Caco-2 (cell line): ENCODE measurements at places on chromosomes 6 and 20.

DNA sequence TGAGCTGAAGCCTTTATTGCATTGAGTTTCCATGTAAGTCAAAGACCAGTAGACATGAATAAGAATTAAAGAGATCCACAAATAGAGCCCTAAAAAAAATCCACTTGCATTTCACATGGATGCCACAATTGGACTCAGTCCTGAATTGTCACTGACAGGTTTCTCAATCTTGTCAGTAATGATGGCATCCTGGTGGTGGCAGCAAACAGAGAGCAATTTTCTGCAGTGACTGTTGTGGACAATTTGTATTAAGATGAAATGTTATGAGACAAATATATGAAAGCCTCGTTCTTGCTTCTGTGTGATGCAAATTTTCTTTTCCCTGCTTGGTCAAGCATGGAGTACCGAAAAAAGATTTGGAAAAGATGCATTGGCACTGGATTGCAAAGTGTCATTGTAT is 278.9 kb downstream of the SAMD5 start:
- DNase-seq = no peak

GRCh38 chr20:41135187-41135887 is 2.0 kb upstream of the PLCG1 start:
- peak; percentile 85 for DNase-seq

- DNase-seq = no peak
These were observed 48.9 kb downstream of the ME1 start for GRCh38 chr6:83381949-83382348.

- no peak for DNase-seq
These were observed 342.7 kb downstream of the SMOC2 start for GRCh38 chr6:168783720-168784119.

- DNase-seq = no peak
These were observed 14.3 kb upstream of the EPM2A start for GRCh38 chr6:145749632-145750031.

GRCh38 chr6:42745083-42745639 is 742 bp downstream of the TBCC start:
- DNase-seq = peak; percentile 41

DNA sequence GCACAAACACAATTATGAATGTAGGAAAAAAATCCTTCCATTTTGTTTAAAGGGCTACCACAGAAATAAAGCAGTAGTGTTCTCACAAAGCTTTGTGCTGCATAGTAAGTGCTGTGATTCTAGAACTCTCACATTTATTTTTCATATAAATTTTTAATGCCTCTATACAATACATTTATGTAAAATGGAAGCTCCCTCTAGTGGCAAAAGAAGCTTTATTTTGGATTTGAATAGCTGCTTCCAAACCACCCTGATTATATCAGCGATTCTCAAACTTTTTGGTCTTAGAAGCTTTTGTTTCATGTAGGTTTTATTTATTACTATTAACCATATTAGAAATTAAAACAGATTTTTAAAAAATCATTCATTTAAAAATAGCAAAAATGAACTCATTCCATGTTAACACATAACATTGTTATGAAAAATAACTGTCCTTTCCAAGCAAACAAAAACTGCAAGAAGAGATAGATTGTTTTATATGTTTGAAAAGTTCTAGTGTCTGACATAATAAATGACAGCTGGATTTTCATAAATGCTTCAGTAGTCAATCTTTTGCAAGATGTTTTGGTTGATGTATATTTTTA is 38.4 kb downstream of the HS3ST5 start:
- DNase-seq = peak; percentile 10

DNA sequence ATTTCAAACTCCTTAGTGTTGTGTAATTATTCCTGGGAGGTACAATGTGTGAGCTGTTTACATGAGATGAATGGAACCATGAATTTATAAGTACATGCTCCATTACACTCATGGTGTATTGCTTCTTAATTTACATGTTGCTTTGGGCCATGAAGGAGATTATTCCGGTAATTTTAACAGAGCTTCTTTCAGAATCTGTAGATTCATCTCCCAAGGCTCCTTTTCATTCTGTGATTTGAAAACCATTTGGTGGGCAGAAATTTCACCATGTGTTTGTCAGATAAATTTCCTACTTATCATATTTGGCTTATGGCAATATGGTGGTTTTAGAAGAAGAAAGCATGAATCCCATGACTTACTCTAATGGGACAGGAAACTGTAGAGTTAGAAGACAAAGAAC is 421.6 kb upstream of the EYS start:
- DNase-seq = no peak

DNA sequence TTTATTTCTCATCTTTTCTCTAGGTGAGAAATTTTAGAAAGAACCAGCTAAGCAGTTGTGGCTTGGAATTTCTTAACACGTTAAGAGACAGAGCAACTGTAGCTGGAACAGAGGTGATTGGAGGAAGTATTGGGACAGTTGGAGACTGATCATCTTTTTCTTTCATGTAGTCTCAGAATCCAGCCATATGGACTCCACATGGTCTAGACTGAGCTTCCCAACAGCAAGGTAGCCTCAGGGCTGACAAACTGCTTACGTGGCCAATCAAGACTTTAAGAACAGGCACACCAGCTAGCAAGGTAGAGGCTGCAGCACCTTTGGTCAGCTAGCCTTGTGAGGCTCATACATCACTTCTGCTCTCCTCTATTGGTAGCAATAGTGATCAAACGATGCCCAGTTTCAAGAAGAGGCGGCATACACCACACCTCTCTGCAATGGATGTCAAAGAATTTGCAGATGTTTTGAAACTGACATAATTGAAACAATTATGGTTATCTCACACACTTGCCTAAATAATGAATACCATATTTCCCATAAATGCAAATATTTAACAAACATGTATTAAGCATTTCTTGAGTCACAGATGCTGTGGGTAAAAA is 590.5 kb upstream of the SLC35B3 start:
- no peak for DNase-seq

- DNase-seq = no peak
These were observed 99.5 kb upstream of the ZFP64 start for GRCh38 chr20:52291109-52291508.

DNA sequence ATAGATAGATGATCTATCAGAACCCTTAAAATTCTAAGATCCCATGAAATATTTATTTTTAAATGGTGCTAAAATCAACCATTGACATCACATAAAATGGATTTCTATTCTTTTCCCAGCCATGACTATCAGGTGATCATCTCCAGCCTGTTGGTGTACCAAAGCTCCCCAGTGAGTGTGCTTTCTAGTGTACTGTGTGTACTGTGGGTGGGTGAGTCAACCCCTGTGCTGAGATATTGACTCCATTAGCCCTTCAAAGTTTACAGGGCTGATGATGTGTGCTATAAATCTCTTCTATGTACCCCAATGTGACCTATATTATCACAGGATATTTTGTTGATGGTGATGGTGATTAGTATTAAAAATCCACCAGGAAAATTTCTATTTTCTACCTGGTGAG is 344.6 kb downstream of the MMUT start:
- no peak for DNase-seq

GRCh38 chr6:164195278-164195941 is 780.9 kb downstream of the QKI start:
- DNase-seq = no peak

DNA sequence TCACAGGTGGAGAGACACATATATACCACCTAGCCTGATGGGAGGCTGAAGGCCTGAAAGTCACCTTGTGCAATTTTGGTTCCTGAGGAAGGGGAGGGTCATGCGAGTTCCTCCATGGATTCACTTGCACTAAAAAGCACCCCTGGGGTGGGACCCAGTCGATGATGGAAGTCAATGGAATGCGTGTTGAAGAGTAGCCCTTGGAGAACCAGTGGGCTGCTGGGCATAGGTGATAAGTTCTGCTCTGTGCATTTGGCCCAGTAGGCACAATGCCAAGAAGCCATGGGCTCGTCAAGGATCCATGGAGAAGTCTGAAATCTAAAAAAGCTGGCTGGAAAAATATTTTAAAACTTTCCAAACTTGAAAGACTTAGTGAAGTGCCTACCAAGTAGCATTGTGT is 18.9 kb upstream of the SCRT2 start:
- peak; percentile 14 for DNase-seq

- DNase-seq = no peak
These were observed 21.6 kb downstream of the ALDH8A1 start for GRCh38 chr6:134928151-134928900.

GRCh38 chr20:54793291-54793992 is 318.0 kb downstream of the DOK5 start:
- no peak for DNase-seq

GRCh38 chr20:48291896-48292295 is 506.6 kb upstream of the SULF2 start:
- DNase-seq = no peak

- DNase-seq = peak; percentile 42
These were observed 38.4 kb upstream of the ARHGAP18 start for GRCh38 chr6:129748212-129748900.
